Cardiac muscle cell (in vitro differentiated cells and primary cell): ENCODE measurements at places on chromosomes 7 and 10. TPM values are rescaled to one million over a fixed set of nuclear protein-coding genes. Genes with fewer than 3 reads are reported as not detected.

DNA sequence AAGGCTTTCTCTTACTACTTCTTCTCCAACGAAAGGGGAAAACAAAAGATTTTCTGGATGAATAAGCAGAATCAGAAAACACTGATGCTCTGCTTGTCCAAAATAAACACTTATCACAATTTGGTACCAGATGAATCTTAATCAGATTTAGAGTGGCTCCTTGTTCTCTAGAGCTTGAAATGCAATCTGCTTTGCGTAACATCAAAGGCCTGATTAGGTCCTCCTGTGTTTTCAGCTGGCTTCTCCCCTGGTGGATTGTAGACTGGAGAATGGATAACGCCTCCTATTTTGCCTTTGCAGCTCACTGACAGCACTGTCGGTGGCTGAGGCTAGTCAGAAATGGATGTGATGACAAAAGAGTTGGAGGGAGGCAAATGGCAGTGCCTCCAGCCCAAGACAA is 91.2 kb downstream of the FAM13C start:
- H3K4me3 ChIP-seq, result no peak overlapping the region
- H3K36me3 ChIP-seq, result no peaks in the 10 kb centered on the region
- no peak for DNase-seq
- peaks cover 3% of the 10 kb centered on the region for H3K4me1 ChIP-seq
- H3K27me3 ChIP-seq, result no peaks in the 10 kb centered on the region

- peak overlapping the region; percentile 57 for H3K27ac ChIP-seq
- H3K27me3 ChIP-seq, result no peaks in the 10 kb centered on the region
- DNase-seq, result peak; percentile 36
- H3K4me1 ChIP-seq, result peaks cover 9% of the 10 kb centered on the region
- H3K36me3 ChIP-seq, result no peaks in the 10 kb centered on the region
- no peak overlapping the region for H3K4me3 ChIP-seq
These were observed 81.0 kb upstream of the PRSS58 start for GRCh38 chr7:142338633-142339501.

Gene GIMAP2
- not detected in 2 replicates for total RNA-seq

Gene EN2
- not detected in 2 replicates for total RNA-seq

Gene UMAD1
- total RNA-seq, result 8.2 and 8.3 TPM in 2 replicates
